ENCODE measurements at places on chromosomes 7 and 10.

GRCh38 chr7:75961218-75961617 is 33.2 kb downstream of the TMEM120A start:
- no peak for DNase-seq

GRCh38 chr10:116511365-116511764 is 34.4 kb upstream of the PNLIP start:
- no peak for DNase-seq

- no peak for DNase-seq
Observed at GRCh38 chr7:2641406-2642393, 9.9 kb downstream of the TTYH3 start.

DNA sequence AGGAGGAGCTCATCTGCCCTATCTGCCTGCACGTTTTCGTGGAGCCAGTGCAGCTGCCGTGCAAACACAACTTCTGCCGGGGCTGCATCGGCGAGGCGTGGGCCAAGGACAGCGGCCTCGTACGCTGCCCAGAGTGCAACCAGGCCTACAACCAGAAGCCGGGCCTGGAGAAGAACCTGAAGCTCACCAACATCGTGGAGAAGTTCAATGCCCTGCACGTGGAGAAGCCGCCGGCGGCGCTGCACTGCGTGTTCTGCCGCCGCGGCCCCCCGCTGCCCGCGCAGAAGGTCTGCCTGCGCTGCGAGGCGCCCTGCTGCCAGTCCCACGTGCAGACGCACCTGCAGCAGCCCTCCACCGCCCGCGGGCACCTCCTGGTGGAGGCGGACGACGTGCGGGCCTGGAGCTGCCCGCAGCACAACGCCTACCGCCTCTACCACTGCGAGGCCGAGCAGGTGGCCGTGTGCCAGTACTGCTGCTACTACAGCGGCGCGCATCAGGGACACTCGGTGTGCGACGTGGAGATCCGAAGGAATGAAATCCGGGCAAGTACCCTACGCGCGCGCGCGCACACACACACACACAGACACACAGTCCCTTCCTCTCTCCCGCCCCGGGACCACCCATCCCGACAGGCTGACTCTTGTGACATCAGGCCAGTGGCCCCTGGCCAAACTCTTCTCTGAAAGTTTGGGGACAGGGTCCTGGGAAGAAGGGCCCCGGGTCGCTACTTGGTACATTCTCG is 538 bp downstream of the TRIM8 start:
- DNase-seq: peak; percentile 63

- no peak for DNase-seq
Observed at GRCh38 chr7:44330331-44330730, 4.9 kb upstream of the CAMK2B start.

DNA sequence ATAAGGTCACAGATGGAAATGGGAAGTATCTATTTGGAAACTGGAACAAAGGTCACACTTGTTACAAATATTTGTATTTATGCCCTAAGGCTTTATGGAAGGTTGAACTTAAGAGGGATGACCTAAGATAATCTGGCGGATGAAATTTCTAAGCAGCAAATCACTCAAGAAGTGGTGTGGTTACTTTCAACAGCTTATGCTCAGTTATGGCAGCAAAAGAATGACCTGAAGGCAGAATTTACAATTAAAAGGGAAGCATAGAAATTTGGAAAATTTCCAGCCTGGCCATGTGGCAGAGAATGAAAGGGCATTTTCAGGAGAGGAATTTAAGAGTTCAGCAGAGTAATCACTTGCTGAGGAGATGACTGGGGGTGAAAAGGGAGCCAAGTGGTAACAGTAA is 95.8 kb upstream of the TNS3 start:
- no peak for DNase-seq

DNA sequence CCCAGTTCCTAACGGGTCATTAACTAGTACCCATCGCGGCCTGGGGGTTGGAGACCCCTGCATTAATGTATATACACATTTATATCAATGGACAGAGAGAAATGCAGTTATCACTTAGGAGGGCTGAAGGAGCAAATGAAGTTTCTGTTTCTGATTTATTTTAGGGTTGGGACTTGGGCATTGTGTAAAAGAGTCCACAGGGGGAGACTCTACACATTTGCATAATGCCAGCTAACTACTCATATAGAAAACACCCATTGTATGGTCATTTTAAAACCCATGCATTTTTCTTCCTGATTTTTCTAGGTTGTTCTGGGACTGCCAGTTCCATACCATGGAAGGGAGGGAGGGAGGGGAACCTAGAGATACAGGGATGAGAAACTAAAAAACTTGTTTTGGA is 23.5 kb downstream of the BCCIP start:
- DNase-seq: no peak

- DNase-seq: no peak
Observed at GRCh38 chr10:89053555-89053954, 63.0 kb downstream of the FAS start.

DNA sequence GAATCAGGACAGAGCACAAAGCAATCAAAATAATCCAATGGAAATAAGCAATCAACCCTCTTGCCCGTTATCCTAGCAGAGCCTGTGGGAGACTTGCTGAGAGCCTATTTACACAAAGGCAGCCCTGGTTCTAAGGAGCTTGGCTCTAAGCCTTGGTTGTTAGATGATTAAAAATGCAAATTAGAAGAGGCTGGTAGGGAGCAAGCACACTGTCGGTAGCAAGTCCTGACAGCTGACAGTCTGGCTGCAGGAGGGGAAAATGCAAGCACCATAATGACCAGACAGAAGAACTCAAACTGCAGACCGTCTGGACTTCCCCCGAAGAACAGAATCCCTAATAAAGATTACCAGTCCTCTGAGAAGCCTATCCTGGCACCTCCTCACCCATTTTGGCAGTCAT is 131.8 kb upstream of the CTTNBP2 start:
- DNase-seq: no peak

DNA sequence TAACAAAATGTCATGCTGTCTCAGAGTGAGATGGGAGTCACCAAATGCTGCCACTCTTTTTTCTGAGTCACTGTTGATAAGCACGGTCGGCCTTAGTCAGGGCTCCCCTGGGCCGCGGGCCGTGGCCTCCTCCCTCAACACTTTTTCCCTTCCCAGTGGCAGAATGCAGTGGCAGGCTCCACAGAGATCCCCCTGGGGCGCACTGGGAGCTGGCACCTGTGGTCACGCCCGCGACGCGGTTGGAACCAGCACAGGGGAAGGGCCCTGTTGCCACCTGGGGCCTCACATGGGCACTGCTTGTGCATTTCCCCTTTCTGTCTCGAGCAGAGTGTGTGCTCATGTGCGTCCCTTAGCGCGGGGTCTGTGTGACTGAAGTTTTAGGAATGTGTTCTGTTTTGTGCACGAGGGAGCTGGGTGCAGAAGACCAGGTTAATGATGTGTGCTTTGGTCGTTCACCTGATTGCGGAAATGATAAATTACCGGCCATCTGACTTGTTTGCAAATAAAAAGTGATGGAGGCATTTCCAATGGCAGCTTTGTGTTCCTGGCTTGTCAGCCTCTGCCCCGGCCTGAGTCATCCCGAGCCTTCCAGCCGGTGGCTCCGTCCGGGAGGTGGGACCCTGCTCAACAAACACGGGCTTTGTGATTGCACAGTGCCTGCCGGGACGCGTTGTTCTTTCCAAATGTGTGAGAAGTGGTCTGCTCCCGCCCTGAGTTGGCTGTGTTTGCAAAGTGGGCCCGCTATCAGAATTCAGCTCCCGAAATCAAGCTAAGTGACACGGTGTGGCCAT is 100.7 kb downstream of the NKX6-2 start:
- no peak for DNase-seq

GRCh38 chr10:34049887-34050286 is 715.4 kb upstream of the NRP1 start:
- DNase-seq: no peak

GRCh38 chr10:19247843-19248242 is 199.2 kb downstream of the MALRD1 start:
- DNase-seq: no peak

DNA sequence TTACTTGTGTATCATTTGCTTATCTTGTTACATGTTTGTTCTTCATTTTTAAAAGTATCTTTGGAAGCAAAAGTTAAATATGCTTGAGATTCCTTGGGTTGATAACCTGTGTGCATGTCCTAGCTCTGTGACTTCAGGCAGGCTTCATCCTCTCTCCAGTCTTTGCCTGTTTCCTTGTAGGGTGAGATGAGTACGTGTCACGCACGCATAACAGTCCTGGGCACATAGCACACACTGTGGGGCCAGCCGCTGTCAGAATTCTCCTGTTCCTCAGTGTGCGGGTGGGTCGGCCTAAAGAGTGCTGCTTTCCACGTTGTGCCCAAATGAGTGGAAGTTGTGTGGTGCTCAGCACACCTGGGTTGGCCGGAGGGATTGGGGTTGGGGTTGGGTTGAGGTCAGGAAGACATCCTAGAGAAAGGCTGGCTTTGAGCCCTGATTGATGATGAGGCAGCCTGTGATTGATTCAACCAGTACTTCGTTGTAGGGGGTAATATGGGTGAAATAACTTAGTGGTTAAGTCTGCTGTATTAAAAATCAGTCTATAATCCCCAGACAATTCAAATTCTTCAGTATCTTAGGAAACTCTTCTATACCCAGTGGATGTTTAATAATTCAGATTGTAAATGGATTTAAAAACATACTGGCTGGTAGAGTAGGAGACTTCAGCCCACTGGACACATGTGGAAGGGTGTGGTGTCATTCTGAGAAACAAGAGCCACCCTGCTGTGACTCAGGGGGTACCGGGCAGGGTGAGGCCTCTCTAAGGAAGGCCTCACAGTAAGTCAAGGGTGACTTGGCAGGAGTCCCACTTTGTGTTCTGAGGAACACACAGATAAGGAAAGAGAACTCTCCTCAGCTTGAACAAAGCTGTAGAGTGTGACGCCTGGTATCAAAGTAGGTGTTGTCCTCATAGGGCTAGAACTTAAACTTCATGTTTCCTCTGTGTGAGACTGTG is 54.8 kb downstream of the DAGLB start:
- no peak for DNase-seq

DNA sequence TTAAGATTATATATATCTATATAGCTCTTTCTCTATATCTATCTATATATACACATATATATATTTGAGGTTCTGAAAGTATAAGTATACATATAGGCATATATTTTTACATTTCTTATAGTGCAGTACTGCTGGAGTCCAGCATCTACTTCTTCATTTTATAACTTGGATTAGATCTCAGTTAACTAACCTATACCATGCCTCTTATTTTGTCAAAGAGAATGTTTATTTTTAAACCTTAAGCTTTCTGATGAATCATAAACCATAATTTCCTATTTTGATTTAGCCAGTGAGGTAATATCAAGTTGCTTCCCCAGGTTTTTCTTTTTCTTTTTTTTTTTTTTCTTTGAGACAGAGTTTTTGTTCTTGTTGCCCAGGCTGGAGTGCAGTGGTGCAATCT is 8.1 kb downstream of the ZNF32 start:
- no peak for DNase-seq

DNA sequence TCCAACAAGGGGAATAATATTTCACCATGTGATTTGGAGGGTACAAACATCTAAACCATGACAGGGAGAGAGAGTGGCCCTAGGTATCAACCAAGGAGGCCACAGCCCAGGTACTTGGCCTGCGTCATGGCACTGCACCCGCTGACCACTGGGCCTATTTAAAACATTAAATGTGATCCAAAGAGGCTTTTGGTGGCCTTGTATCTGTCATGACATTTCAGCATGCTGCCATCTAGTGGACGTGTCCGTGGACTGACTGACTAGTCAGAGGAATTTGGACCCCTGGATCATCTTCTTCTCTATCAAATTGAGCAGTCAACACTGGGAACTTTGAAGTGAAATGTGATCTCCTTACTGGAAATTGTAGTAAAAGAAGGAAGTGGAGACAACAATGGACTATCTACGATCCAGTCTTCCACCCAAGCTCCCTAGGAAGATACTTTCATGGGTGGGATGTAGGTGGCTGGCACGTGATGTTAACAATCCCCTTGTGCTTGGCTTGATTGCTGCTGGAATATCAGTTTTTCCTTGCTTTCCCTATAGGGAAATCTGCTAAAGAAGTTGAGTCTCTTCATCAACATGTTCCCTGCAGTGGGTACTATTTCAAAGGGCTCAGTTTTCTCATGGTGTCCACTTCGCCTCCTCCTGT is 24.6 kb upstream of the ITGA8 start:
- no peak for DNase-seq

DNA sequence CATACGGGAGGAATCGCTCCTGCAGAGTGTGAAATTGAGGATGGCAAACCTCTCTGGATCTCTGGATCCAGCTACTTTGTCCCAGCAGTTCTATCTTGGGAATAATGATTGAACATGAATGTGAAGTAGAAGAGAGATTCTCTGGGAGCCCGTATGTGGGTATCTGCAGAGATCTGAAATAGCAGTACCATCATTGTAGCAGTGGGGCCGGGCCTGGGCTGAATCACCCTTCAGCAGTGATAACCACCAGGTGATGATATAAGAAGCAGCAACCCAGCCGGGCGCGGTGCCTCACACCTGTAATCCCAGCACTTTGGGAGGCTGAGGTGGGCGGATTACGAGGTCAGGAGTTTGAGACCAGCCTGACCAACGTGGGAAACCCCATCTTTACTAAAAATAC is 51.9 kb downstream of the SKIDA1 start:
- no peak for DNase-seq

DNA sequence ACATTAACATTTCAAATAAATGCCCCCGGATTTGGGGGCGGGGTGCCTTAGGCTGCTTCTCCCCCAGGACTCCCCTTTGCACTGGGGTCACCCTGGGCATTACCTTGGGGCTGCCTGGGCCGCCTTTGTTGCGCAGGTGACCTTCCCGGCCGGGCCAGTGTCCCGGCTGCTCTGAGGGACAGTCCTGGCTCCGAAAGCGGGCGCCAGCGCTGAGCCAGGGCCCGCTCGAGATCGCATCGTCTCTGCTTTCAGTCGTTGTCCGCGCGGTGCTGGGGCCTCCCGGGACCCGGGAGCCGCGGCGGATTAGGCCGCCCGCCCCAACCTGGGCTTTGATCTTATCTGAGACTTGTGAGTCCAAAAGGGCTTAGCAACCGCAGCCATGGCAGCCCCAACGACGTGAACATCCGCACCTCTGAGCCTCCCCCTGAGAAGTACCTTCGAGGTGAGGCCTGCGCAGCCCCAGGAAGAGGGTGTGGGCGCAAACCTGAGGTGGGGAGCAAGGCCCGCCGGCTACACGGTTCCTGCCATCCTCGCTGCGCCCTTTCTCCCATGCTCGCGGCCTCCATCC is 14.8 kb upstream of the WAPL start:
- DNase-seq: no peak

DNA sequence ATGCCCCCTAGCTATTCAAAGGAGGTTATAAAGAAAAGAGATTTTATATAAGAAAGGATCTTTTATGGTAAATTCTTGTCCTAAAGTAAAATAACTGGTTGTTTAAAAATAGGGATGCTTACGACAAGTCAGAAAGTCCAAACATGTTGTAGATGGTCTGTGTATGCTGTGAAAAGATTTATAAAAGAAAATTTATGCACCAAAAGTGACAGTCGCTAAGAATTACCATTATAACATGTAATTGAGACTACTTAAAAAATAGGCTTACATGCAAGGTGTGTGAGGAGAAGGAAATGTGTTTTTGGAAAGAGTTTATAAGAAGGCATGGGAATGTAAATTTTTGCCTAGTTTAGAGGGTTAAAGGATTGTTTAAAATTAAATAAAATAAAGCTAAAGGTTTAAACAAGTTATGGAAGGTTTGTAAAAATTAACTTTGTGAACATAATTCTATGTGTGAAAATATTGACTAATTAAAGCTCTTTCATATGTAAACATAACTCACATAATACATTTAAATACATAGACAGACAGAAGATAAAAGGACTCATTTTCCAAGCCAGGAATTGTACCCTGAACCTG is 118.5 kb downstream of the LYZL1 start:
- DNase-seq: no peak

All from DMS 273 treated with DMSO at 0.1 percent for 48 hours (cell line).